Inflammatory macrophage treated with lipopolysaccharide for 1 hour (primary cell): ENCODE measurements at places on chromosomes 4 and X.
A peak's percentile ranks its signal among the peaks of the same experiment; 100 is the strongest.

- DNase-seq: peak; percentile 45
These were observed 20.6 kb upstream of the MAML3 start for GRCh38 chr4:140174543-140174942.

- DNase-seq: no peak
These were observed 120.5 kb upstream of the SORBS2 start for GRCh38 chr4:185932491-185932890.

DNA sequence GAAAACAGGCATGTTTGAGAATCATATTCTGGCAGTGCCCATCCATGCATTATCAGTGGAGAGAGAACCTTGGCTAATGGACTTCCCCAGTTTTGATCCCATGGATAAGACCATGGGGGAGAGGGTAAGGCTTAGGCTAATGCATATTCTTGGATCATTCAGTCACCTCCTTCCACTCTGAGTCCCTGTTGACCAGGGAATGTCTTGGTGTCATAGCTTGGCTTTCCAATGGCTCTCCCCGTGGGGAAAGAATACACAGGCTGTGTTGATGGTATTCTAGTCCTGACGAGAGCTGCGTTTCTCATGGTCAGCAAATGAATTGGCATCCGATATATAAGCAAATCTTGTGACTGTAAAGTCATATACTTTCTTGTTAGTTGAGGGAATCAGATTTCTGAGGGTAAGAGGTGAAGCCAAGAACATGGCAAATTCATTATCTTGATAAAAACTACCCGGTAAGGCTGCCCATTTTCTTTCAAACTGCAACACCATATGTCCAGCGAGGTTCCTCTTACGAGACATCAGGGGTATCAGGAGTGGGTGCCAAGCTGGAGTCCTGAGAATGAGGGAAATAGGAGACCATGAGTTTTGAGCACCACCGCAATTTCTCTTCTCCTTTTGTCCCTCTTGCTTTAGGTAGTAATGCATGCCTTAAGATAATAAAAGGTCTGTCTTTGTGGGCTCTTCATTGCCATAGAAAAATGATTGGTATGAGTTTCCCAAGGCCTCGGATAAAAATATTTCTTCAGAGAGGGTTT is 18.0 kb downstream of the RHOH start:
- DNase-seq: no peak

DNA sequence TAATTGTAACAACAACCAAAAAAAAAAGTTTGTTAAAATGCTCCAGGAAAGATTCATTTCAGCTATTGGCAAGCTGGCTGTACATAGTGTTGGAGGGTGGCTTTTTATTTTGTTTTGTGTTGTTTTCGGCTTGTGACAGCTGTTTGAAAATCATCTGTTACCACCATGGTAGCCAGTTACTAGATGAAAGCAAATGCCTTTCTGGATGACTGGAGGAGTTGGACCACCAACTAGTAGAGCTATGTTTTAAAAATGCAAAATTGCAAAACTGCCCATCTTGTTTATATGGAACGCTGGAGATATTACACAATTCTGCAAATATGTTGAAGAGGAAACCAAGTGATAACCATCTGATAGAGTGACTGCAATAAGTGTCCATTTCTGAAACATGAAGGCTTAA is 53.2 kb upstream of the TNIP3 start:
- no peak for DNase-seq

GRCh38 chr4:38009421-38009820 is 49.2 kb downstream of the PTTG2 start:
- no peak for DNase-seq

DNA sequence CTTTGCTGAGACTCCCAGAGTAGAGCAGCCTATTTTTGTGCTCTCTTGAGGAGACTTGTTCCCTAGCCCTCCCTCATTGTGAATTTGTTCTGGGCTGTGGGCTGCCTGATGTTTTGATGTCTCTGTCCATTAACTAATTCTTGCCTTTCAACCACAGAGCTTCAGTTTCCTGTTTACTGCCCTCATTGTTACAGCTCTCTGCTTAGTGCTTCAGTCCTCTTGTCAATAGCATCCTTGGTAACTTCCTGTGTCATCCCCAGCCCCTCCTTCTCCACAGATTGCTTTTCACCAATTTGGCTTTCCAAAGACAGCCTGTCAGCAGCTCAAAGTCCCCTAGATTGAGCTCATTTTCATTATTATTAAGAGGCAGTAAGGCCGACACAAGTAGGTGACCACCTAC is 69.9 kb downstream of the COX7B2 start:
- no peak for DNase-seq

GRCh38 chr4:183072176-183072575 is 26.9 kb upstream of the WWC2 start:
- DNase-seq: no peak

DNA sequence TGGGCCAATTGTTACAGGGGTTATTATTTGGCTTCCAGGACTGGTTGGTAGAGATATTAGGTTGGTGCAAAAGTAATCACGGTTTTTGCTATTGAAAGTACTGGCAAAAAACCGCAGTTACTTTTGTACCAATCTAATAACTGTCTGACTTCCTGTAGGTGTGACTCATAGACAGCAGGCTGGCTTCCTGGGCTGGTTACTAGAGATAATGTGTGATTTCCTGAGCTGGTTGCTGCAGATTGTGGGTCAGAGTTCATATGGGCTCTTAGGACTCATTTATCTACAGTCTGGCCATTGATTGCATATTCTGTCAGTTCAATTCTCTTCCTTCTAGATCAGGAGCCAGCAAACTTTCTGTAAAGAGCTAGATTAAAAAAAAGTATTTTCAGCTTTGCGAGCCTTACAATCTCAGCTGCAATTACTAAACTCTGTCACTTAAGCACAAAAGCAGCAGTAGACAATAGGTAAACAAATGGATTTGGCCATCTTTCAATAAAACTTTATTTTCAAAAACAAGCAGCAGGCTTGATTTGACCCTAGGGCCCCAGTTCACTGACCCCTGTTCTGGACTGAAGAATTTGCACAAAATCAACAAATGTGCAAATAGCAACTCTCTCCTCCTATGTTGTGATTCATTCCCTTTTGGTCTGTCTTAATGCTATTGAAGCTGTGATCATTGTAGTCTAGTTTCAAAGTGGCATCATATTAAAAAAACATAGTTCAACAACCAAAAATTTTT is 50.8 kb upstream of the BOD1L1 start:
- DNase-seq: no peak

DNA sequence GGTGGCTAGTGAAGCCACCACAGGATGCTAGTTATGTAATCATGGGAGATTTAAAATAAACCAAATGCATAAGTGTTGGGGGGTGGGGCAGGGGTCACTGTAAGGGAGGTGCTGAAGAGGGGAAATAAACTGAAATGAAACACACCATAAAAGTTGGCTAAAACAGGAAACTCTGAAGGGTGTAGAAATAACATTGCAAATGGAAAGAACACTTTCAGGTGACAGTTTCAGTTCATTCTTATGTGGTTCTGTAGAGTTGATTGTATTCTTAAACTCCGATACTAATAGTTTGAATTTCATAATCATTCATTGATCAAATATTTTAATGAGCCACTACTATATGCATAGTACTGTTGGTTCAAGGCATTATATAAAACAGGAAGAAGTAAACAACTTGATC is 80.1 kb downstream of the HDAC8 start:
- DNase-seq: no peak

- no peak for DNase-seq
These were observed 7.9 kb downstream of the HUWE1 start for GRCh38 chrX:53678667-53679066.

GRCh38 chr4:67912080-67912479 is 28.3 kb upstream of the TMPRSS11D start:
- DNase-seq: no peak

- no peak for DNase-seq
These were observed 3.6 kb downstream of the ZXDB start for GRCh38 chrX:57595381-57595811.

GRCh38 chrX:108323751-108324150 is 114.5 kb downstream of the COL4A6 start:
- no peak for DNase-seq

- peak; percentile 12 for DNase-seq
These were observed 58.9 kb downstream of the NAF1 start for GRCh38 chr4:163107754-163108153.

GRCh38 chr4:75248770-75249407 is 265.3 kb downstream of the RCHY1 start:
- DNase-seq: no peak

DNA sequence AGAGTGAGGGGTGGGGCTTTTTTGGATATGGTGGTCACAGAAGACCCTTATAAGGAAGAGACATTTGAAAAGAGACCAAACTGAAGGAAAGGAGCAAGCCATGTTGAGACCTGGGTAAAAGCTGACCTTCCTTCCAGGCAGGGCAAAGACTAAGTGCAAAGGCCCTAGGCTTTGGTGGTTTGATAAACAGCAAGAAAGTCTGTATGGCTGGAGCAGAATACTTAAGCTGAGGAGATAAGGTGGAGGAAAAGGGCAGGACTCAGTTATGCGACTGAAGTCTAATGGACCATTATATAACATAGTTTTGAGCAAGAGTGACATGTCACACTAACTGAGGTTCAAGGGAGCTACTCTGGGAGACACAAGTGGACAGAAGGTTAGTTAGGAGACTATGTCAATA is 20.0 kb downstream of the SH3RF1 start:
- no peak for DNase-seq

GRCh38 chrX:2708021-2708420 is 16.9 kb downstream of the CD99 start:
- no peak for DNase-seq

- DNase-seq: no peak
These were observed 53.6 kb upstream of the SHOX start for GRCh38 chrX:576904-577560.

DNA sequence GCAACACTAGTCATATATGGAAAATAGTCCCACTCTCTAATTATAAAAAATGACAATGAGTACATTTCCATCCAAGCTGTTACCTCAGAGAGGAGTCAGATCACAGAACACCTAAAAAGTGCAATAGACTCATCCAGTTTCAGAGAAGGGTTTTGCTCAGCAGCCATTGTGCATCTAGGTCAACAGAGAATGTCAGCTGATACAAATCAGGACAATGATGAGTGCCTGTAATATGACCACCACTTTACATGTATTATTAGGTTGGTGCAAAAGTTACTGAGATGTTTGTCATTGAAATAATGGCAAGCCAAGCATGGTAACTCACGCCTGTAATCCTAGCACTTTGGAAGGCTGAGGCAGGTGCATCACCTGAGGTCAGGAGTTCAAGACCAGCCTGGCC is 164.1 kb upstream of the TTC29 start:
- DNase-seq: no peak

DNA sequence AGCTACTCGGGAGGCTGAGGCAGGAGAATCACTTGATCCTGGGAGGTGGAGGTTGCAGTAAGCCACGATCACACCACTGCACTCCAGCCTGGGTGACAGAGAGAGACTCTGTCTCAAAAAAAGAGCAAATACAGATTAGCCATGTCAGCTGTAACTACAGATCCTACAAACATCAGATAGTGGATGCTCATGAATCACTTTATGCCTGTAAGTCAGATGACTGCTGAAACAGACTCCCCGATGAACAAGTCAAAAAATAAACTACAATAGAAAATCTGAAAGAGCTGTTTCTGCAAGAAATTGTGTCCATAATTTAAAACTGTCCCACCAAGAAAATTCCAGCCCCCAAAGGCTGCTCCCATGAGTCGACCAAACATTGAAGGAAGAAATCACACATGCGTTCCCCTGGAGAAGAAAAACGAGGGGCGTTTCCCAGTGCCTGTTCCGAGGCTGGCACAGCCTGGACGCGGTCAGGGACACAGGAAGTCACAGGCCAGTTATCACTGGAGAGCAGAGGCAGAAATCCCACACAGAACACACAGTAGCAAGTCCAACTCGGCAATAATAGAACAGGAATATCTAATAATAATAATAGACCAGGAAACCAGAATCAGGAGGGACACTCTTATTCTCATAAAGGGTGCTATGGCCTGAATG is 30.0 kb upstream of the GTPBP6 start:
- no peak for DNase-seq

DNA sequence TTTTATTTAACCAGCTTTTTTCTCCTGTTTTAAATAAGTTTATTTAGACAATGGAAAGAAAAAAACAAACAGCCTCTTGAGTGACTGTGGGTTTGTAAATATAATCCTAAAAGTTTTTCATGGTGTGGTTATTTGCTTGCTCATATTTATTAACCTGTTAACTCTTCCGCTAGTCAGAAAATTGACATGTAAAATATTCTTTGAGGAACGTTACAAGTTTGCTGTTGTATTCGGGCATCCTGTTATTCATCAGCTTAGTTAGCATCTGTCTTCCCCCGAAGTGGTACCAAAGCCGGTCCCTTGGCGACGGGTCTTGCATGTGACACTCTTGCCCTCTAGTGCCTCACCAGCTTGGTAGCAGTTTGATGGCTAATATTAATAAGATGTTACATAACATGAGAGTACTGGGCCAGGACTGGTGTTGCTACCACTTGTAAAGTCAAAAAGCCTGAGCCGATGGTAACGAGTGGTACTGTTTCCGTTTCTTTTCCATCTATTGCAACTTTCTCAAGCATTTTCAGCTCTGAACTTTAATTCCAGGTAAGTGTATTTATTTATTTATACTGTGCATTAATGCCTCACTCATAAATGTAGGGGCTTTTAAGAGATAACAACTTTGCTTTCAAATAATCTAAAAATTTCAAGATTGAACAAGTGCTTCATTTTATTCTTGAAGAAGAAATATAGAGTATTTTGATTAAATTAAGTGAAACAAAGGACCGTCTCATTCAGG is at the start of gene NDST3:
NDST3 (plus strand) TSS at position 434 of the 733 bp plus-strand sequence. CDS start 19,425 bp downstream, outside the sequence.
- peak; percentile 31 for DNase-seq

DNA sequence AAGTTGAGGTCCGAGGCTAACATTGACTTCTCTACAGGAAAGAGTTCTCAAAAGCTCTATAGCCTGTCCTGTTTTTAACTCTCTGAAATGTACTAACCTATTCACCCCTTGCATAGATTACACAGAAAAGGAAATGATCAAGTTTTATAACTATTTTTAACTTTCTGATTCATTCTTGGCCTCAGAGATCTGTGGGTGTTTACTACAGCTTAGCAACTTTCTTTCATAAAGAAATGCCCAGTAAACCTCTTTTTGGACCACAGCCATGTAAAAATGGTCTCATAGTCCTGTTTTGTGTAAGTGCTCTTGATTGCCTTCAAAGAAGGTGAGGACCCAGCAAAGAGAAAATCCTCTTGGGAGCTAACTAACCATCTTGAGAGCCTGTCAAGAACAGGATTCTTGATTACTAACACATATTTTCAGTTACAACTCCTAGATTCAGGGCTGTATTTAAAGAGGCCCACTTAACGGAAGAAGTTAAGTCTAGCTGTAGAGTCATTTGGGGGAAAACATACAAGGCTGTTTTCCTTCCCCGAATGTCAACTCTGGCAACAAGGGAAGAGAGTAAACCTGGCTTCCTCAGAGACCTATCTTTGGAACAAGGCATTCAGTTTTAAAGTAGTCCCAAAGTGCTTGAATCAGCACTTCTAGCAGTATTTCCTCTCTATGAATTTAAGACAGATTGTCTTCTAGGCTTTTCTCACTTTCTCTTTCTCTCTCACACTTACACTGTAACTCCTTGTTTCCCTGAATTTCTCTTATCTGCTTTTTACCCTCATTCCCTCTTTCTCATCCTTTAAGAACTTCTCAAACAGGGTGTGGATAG is 78.2 kb downstream of the IL21 start:
- DNase-seq: no peak

GRCh38 chr4:168794092-168794707 is 215.9 kb downstream of the CBR4 start:
- DNase-seq: no peak

GRCh38 chrX:152154050-152154449 is 15.7 kb upstream of the MAGEA10 start:
- no peak for DNase-seq
